ENCODE measurements at places on chromosomes 7 and 10.

- peak; percentile 69 for DNase-seq
Observed at GRCh38 chr10:35563261-35563891, 41.8 kb upstream of the GJD4 start.

DNA sequence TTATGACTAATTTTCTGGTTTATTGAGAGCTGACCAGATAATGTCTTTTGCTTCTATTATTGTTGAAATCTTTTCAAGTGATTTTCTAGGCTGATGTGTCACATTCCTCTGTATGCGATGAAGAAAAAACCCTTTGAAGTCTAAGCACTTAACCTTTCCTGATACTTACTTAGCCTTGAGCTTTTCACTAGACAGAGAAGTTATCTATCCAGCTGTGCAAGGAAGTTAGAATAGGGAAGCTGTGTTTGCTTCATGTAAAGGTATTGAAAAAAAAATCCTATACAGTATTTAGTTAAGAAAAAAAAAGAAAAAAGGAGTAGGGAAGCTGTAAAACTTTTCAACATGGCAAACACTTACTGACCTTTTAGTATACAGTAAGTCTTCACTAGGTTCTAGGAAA, 117.6 kb upstream of the DNAJB12 start:
- DNase-seq: no peak

- DNase-seq: peak; percentile 86
Observed at GRCh38 chr7:157397731-157398691, 61.2 kb downstream of the DNAJB6 start.

DNA sequence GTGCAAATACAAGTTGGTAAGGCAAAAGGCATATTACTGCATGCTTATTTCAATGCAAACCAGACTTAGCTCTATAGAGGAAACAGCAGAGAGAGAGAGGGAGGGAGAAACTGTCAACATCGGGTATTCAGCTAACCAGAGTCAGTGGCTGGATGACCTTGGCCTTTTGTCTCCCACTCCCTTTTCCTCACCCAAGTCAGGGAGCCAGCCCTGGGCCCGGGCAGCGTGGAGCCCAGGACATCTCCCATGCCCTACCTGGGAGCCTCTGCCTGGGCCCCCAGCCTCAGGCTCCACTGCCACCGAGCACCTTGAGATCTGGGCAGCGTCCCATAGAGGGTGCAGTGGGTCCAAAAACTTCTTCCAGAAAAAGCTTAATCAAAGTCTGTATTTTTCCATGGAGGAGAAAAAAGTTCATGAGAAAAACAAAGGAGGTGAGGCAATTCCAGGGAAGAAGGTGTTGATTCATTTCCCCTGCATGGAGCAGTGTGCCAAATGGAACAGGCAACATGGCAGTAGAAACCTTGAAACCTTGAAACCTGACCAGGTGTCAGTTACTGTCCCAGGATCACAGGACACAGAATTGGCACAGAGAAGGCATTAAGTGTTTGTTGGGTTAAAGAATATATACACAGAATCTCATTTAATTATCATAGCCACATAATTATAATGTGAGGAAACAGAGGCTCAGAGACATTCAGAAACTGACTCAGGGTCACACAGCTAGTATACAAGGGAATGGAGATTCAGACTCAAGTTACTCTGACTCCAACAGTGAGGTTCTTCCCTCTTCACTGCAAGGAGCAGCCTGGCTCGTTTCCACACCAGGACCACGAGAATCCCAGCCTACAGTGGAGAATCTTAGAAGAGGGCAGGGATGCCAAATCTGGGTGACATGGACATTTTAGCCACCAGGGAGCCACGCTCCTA, 5.8 kb upstream of the NCOA4 start:
- no peak for DNase-seq

DNA sequence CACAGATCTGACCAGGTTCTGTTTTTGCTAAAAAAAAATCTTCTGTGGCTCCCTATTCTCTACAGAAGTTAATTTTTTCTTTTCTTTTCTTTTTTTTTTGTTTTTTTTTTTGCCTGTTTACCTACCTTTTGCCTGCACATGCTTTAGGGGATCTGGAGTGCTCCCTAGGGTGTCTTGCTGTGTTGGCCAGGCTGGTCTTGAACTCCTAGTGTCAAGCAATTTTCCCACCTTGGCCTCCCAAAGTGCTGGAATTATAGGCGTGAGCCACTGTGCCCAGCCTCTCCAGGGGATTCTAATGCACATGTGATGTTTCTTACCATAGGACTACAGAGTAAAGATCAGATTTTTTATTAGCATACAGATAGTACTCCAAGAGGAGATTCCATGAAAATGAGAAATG, 10.6 kb downstream of the CCSER2 start:
- DNase-seq: no peak

GRCh38 chr7:40311307-40311706, 176.5 kb downstream of the SUGCT start:
- no peak for DNase-seq

- DNase-seq: peak; percentile 26
Observed at GRCh38 chr10:11179516-11180105, 161.9 kb downstream of the CELF2 start.

DNA sequence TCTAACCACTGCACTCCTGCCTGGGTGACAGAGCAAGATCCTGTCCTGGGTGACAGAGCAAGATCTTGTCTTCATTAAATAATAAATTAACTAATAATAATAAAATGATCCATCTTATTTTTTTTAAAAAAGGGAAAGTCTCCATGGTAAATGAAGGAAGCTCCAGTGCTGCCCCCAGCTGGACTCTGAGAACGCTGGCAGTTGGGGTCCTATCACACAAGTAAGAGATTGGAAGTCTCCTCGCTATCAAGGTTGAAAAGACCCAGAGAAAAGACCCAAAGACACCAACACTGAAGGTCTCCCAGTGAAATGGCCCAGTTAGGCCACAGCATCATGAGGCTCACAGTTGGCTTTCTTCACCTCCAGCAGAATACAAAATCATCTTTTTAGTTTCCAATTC, 13.8 kb upstream of the C10orf67 start:
- no peak for DNase-seq

DNA sequence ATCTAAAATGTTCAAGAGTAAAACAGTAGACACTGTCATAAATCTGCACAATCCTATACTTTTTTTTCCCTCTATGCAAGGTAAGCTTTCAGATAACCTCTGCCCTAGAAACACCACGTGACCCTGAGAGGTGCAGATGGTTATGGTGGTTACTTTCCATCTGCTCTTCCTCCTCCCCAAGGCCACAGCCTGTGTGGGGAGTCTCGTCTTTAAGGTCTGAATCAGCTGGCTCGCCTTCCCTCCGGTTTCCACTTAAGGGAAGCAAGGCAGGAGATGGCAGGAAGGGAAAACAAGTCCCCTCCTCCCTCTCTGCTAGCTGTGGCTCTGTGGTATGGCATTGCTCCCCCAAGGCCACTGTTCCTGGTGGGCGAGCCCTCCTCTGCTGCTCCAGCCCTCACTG, 181.8 kb downstream of the GLI3 start:
- DNase-seq: no peak

GRCh38 chr10:124721330-124722045, 22.7 kb downstream of the FAM53B start:
- peak; percentile 93 for DNase-seq

DNA sequence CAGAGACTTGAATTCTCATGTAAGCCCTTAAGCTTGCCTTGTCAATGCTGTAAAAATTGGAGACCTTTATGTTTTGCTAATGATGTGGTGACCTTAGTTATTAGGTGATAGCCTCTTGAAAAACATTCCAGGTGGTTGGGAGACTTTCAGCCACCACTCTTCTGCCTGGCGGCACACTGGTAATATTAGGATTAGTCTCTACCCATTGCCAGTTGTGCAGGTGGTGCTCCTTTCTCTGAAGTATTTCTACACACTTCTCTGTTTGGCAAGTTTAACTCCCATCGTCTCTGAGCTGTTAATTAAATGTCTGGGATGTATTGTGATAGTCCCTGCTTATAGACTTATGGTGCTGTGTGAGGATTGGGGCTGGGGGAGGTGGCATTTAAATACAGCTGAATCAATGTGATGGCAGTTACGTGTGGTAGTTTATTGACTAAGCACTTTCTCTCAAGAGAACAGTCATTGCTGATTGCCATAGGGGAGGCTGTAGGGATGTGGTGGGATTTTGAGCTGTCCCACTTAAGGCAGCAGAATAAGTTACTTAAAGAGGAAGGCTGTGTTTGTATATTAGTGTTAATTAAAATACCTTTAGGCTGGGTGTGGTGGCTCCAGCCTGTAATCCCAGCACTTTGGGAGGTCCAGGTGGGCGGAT, 61.7 kb downstream of the DAGLB start:
- DNase-seq: no peak

DNA sequence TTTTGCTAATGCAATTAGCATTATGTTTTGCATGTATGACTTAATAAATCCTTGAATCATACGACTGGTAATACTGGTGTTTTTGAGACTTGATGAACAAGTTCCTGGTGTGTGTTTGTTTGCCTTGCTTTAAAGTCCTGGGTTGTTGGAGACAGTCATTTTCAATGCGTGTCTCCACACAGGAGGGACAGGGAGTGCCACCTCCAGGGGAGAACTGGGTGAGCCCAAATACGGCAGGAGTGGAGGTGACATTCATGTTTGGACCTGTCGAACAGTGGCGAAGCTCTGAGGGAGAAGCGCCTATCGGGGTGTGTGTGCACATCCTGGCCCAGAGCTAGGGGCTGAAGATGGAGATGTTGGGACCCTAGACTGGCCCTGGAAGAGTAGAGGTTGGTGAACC, 43.8 kb downstream of the DAGLB start:
- DNase-seq: no peak

- no peak for DNase-seq
Observed at GRCh38 chr10:78543031-78543748, 509.5 kb downstream of the RPS24 start.

- no peak for DNase-seq
Observed at GRCh38 chr7:80231707-80232106, 97.1 kb downstream of the GNAI1 start.

- DNase-seq: no peak
Observed at GRCh38 chr10:110304394-110304779, 333 bp downstream of the SMNDC1 start.

GRCh38 chr7:117110480-117111315, 157.4 kb downstream of the ST7 start:
- peak; percentile 22 for DNase-seq

DNA sequence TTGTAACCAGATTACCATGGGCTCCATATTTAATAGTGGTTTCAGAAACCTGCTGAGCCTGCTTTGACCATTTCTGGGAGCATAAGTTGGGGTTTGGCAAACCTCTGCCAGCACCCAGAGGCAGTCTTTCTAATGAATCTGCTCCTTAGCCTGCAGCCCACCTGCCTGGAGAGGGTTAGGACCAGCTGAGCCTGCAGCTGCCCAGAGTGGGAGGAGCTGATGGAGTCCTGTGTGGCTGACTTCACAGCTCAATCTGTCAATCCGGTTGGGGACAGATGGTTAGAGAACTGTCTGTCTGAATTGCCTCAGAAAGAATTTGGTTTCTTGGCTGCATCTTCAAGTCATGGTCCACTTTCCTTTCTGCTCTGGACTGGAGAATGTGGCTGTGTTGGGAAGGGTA, 444.6 kb downstream of the NRG3 start:
- DNase-seq: no peak

DNA sequence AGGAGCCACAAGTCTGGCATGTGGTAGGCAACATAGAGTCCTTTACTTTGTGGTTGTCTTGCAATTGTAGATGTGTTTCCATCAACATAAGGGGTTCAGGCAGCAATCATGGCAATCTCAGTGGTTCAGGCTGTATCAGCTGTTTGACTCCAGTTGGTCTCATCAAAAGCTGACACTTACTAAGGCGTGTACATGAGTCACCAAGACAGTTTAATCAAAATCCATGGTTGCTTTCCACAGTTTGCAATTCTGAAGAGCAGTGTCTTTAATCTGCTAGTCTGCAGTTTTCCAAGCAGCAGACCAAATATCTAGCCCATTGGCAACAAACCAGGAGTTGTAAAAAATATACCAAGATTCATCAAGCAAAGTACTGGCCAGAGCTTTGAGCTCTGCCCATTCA, 210.2 kb downstream of the MDFIC start:
- DNase-seq: no peak

DNA sequence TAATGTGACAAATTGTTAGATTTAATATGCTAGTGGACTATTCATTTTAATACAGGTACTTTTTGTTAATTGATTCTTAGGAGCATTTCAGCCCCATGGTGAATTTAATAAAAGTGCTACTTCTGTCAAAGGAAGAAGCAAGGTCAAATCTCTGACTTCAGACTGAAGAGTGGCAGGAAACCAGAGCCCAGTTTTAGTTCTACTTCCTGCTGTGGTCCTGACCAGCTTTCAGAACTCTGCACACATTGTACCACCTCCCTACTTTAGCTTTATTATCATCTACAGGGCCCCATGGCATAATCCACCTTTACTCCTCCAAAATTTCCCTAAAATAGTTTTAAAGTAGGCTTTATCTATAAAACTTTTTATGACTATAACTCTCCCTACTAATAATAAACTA, 33.7 kb downstream of the CTTNBP2 start:
- DNase-seq: no peak

GRCh38 chr7:94577357-94577756, 67.7 kb downstream of the CASD1 start:
- DNase-seq: no peak

GRCh38 chr10:112080231-112080630, 103.3 kb downstream of the GPAM start:
- no peak for DNase-seq

DNA sequence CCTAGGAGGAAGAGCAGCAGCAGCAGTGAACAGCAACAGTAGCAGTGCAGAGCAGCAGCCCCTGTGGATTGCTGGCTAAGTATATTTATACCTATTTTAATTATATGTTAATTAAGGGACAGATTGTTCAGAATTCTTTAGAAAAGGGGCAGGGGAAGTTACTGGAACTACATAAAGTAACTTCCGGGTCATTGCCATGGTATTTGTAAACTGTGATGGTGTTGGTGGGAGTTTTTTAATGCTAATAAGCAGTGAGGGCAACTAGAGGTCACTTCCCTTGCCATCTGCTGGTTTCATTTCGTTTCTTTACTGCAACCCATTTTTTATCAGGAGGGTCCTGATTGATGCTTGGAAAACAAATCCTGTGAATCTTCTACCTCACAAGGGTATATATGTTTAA, 229.8 kb upstream of the PODXL start:
- no peak for DNase-seq

GRCh38 chr10:10881117-10881813, 136.4 kb upstream of the CELF2 start:
- no peak for DNase-seq

DNA sequence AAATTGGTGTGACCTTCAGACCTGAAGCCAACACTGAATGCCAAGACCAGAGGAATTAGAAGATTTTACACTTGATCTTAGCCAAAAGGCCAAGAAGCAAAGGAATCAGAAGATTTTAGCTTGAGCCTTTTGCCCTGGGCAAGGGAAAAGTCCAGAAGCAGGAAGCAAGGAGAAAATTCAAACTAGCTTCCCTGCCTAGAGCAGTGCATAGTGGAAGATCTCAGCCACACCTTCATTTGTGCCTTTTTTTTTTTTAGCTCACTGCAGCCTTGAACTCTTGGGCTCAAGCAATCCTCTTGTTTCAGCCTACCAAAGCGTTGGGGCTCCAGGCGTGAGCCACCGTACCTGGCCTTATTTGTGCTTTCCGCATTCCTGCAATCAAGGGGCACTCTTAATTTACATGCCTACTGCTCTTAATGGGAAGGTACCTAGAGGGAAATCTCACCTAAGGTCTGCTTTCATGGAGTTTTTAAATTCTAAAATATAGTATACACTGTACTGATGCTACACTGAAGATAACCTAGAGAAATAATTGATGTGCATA, 8.3 kb upstream of the PIP4K2A start:
- DNase-seq: no peak
